ENCODE measurements at places on chromosomes 1 and 21. TPM values are rescaled to one million over a fixed set of nuclear protein-coding genes. Genes with fewer than 3 reads are reported as not detected.

Gene ARHGAP29
- 1.3 TPM for total RNA-seq

Gene NUDT4B
- total RNA-seq, result not detected

Gene MX2
- total RNA-seq, result 1.9 TPM

Gene EGLN1
- 8.4 TPM for total RNA-seq

Gene SPATC1L
- total RNA-seq, result 32.8 TPM

Gene TBX19
- total RNA-seq, result 0.48 TPM

Gene CENPS
- total RNA-seq, result 17.8 TPM

Gene INSRR
- total RNA-seq, result not detected

Gene AGBL4
- not detected for total RNA-seq

Gene ZNF593OS
- total RNA-seq, result not detected

Gene TIE1
- 1.2 TPM for total RNA-seq

Gene HYI
- 15.1 TPM for total RNA-seq

Gene LCE1E
- not detected for total RNA-seq

Gene AGT
- not detected for total RNA-seq

Gene FRRS1
- 5.6 TPM for total RNA-seq

Gene KDF1
- total RNA-seq, result 19.5 TPM

Gene COL11A1
- 7.0 TPM for total RNA-seq

Gene PTPRC
- total RNA-seq, result not detected

Gene LGR6
- total RNA-seq, result 0.66 TPM

Gene FCGR1A
- total RNA-seq, result not detected

Gene PIGV
- total RNA-seq, result 7.0 TPM

Gene TPTE
- not detected for total RNA-seq

Gene RPRD2
- total RNA-seq, result 39.0 TPM

Gene KRTAP10-2
- not detected for total RNA-seq

Gene ELAPOR1
- total RNA-seq, result 1.1 TPM

Gene SERPINC1
- total RNA-seq, result not detected

Gene KRTAP7-1
- total RNA-seq, result not detected

Gene FCGR2B
- total RNA-seq, result not detected

Gene TMEM79
- 2.1 TPM for total RNA-seq

Gene CNIH3
- total RNA-seq, result 4.2 TPM

Gene CR1
- 0.04 TPM for total RNA-seq

Gene PLEKHM2
- 50.4 TPM for total RNA-seq

Gene LRRN2
- total RNA-seq, result 5.8 TPM

Gene DNASE2B
- not detected for total RNA-seq

Gene PGLYRP3
- not detected for total RNA-seq

Measured in H9 (cell line).